Tongue (tissue), 3 donors: ENCODE measurements at places on chromosomes 12 and 14. TPM values are rescaled to one million over a fixed set of nuclear protein-coding genes. Genes with fewer than 3 reads are reported as not detected.

GRCh38 chr14:23660290-23661226 lies 24.4 kb downstream of the DHRS2 start:
- DNase-seq, result no peak

DNA sequence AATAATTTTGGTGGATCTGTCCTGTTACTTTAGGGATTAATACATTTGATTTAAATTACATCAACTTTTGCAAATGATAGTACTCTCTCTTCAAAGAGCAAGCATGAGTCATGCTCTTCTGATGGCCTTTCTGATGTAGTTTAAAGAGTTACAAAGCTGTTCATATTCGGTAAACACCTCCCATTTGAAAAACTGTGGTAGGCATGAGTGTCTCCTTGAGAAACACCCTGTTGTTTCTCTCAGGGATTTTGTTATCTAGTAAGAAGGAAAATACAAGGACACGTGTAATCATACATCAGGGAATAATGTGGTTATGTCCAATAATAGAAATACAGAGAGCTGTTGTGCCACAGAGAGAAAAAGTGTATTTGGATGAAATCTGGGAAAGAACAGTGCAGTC lies 53.3 kb upstream of the E2F7 start:
- DNase-seq, result no peak

- no peak for DNase-seq
Measured at GRCh38 chr12:108080363-108080762, 48.7 kb upstream of the WSCD2 start.

SPTB gene
- total RNA-seq, result 386 TPM

MTHFD1 gene
- 54.6 TPM for total RNA-seq

EMP1 gene
- total RNA-seq, result 226 TPM
